Type B pancreatic cell (in vitro differentiated cells): ENCODE measurements at places on chromosomes 16 and 17.

GRCh38 chr16:23048164-23048563 lies 101.1 kb downstream of the USP31 start:
- no peak for DNase-seq

GRCh38 chr17:31216031-31216751 lies 80.8 kb downstream of the OMG start:
- no peak for DNase-seq

DNA sequence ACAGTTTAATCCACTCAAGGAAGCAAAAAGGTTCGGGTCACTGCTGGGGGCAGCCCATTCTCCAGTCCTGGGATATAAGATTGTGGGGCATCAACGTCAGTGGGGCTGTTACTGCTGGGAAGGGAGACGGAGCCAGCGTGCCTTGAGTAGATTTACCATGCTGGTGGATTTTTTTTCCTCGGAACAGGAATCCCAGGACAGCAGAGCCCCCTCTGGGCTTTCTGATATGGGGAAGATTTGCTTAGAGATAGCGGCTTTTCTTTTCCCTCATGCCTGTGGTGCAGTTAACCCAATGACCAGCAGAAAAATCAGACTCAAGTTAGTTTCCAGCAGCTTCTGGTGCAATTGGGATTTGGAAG lies 35.4 kb downstream of the WSCD1 start:
- DNase-seq, result no peak

DNA sequence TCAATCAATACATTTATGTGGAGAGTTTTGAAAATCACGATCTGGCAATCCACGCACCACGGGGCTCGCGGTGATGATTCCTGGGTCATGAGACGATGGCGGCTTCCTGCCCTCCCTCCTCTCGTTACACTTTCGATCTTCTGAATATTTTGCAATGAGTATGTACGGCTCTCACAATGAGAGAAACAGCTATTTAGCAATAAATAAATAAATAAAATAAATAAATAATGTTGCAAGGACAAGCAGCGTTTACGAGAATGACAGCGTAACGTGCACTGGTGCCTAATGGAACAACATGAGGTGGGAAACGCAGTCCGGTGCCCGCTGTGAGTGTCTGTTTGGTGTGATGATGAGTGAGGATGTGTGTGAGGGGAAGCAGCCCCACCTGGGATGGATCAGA lies 46.7 kb upstream of the JPH3 start:
- no peak for DNase-seq

DNA sequence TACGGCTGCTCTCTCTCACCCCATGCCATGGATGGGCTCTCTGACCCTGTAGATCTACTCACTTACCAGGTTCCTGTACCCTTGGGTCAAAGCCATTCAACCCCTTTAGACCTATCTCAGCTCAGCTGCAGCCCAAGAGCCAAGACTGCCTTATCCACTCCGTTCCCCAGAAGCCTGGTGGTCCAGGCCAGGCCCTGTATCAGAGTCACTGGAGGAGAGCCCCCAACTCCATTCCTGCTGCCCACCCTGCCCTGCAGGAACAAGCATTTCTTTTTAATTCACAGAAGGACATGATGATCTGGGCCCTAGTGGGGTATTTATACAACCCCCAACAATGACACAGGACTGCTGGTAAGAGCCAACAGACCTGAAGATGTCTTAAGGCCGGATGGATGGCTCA lies 76.8 kb downstream of the AIPL1 start:
- DNase-seq, result peak; percentile 13

DNA sequence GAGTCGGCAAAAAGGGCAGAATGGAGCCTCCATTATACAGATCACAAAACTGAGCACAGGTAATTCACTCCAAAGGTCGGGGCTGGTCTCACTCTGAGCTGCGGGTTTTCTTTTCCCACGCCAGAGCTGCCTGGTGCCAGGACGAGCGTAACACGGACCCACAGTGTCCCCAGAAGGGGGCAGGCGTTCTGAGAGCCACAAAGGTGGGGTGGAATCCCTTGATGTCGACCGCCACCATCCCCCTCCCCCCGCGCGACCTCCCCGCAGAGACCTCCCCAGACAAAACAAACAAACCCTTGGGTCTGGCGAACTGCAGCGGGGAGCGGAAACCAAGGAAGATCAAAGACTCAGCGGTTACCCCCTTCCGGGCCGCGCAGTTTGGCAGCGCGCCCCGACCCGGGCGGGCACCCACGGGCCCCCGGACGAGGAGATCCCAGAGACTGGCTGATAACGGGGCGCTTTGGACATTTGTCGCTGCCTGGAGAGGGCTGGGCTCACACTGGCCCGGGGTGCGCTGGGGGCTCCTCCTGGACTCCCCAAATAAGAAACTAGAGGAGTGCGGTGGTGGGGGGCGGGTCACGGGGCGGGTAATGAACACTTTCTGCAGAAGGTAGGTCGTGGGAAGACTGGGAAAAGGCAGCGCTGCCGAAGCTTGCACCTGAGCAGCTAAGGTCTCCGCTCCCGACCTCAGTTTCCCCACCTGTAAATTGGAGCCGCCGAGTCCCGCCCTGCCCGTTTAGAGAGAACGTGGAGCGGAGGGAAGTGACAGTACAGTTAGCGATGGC lies 664 bp upstream of the NKD1 start:
- no peak for DNase-seq

DNA sequence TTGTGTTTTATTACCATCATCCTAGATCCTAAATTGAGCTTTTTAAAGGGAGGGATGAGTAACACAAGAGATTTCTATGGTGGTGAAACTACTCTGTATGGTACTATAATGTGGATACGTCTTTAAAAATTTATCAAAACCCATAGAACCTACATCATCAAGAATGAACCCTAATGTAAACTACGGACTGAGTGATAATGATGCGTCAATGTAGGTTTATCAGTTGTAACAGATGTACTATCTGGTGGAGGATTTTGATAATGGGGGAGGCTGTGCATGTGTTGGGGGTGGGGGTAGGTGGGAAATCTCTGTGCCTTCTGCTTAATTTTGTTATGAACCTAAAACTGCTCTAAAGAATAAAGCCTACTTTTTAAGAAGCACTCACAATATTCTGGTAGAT lies 724.1 kb upstream of the SOX9 start:
- no peak for DNase-seq
